Pancreas (tissue), 10 donors: ENCODE measurements at places on chromosomes 5 and 9. TPM values are rescaled to one million over a fixed set of nuclear protein-coding genes. Genes with fewer than 3 reads are reported as not detected.

Gene IL33
- total RNA-seq, result 2.2 TPM

DNA sequence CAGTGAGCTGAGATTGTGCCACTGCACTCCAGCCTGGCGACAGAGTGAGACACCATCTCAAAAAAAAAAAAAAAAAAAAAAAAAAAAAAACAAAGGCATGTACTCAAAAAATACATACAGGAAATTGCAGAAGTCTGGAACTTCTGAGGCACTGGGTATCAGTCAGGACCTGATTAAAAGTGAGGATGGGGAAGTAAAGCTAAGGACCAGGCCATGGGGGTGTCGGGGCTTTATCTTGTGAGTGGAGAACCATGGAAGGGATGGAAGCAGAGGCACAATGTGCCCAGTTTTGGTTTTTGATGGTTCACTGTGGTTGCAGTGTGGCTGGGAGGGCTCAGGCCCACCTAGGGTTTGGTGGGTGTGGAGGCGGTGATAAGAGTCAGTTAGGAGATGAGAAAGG is 212.7 kb upstream of the PIK3R1 start:
- DNase-seq, result no peak

Gene CER1
- total RNA-seq, result not detected

Gene ACOT12
- 0.06 TPM for total RNA-seq

DNA sequence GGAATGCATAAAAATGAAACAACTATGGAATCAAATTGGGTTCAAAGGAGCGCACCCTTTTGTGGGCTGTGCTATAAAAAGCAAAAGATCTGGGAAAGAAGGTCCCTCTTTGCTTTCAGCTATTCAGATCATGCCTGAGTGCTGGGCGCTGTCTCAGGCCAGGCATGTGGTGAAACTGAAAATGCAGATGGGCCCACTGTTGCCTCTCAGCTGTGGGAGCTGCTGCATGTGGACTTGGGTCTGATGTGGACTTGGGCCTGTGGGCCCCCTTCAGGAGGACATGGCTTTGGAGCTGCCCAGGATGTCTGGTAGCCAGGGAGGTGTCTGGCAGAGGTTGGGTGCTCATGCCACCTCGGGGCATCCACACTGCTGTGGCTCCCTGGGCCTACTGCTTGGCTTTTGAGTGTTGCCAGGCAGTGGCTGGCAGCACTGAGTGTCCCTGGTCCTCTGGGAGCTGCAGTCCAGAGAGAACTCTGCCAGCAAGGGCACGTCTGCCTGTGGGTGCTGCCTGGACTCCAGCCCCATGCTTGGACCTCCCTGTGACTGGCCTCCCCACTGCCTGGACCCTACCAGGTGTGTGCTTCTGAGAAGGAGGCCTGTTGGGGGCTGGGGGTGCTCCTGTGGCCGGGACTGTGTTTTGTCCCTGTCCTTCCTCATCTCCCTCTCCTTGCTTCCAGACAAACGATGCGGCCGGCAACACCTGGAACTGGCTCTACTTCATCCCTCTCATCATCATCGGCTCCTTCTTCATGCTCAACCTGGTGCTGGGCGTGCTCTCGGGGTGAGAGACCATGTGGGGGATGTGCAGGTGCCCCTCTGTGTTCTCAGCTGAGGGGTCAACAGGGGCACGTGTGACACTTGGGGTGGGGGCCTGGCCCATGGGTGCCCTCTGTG is 74.3 kb downstream of the CACNA1B start:
- no peak for DNase-seq

Gene FOXD4L4
- not detected for total RNA-seq

DNA sequence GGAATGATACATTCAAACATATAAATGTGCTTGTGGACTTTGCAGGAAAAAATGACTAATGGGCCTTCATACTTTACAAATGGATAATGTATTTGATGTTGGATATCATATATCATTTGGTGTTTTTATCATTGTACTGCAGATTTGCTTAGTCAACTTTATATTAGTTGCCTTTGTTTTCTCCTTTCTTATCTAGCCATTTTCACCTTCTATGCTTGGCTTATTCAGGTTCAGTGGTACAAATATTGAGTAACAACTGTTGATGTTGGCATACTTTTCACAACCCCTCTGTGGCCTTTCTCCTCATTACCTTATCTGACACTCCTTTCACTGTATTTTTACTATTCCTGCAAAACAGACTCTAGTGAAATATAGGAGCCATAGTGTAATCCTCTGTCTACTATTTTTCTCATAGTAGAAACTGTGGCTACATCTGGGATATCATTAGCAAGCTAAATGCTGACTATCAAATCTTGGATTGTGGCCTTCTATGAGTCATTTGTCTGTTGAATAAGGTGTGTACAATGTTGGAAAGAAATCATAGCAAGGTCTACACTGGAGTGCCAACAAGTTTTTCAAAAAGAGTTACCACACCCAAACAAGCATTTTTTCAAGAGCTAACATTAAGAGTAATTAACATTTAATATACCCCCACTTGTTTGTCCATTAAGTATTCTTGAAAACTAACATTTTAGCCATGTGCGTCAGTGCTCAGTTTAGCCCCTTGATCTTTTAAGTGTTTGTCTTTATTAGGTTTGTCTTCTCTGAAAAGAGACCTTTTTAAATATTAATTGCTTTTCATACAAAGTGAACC is 330.1 kb downstream of the ADGRV1 start:
- no peak for DNase-seq

DNA sequence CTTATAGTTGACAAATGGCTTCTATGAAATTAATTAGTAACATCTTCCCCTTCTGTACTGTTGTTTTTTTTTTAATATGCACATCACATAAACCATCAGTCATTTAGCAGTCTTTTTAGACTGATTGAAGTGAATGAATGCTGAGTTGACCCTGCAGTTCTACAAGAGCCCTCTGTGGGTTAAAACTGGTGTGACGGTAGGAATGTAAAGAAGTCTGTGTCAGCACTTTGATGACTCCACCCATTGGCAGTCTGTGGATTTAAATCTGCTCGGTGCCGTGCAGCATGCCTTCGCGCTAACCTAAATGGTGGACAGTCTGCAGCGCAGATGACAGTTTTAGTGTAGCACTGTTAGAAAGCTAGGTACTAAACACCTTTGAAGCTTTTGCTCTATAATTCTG is 3.1 kb downstream of the GTF3C4 start:
- DNase-seq, result no peak

DNA sequence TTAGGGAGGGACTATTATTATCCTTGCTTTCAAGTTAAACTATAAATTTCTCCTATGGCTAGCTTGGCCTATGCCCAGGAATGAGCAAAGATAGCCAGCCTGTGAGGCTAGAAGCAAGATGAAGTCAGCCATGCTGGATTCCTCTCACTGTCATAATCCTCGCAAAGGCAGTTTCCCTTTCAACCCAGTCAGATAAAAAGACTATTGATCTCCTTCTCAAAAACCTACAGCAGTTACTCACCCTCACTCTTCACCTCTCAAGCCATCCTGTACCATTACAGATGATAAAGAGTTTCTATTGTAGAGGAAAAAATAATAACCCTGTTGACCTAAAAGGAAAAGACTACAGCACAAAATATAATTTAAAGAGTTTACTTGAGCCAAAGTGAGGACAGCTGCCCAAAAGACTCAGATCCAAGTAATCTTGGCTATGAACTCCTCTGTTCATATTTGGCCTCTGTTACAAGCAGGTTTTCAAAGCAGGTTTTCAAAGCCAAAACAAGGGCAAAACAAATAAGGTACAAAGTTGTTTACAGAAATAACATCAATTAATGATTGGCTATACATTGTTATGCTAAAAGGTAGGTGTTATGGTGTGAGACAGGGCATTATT is 41.7 kb downstream of the KCNV2 start:
- no peak for DNase-seq

Gene RFX3
- 5.9 TPM for total RNA-seq

Gene FIBCD1
- total RNA-seq, result not detected

DNA sequence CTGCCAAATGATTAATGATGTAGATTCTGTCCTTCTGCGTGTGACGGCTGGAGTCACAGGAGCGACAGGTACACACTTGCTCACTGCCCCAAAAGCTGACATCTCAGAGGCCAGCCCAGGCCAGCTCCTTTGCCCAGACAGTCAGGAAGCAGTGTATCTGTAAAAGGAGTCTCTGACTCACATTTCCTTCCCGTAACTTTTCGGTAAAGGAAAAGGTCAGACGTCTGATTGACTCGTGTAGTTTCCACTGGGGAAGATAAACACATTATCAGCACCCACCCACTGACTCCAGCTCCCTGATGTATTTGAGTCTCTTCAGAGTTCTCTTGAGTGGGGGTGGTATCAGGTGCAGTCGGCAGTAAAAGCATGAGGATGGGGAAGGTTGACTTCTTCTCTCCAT is 64.4 kb upstream of the WWC1 start:
- DNase-seq, result no peak

GRCh38 chr5:45622365-45622764 is 73.8 kb downstream of the HCN1 start:
- DNase-seq, result no peak

Gene TXNDC8
- not detected for total RNA-seq

DNA sequence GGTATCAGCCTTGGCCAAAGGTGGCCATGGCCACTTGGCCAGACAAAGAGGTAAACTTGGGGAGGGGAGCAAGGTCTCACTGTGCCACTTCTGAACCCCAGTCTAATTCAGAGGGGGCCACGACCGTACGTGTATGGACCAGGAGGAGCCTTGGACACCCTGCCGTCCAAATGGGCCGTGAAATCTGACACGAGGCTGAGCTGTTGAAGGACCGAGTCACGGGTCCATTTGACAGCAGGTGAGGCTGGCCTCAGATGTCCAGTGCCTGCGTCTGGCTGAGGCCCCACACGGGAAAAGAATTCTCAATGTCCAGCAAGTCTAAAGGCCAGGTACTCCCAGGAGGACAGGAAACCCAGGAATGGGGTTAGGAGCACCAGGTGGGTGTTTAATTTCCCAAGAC is 17.7 kb downstream of the CMBL start:
- no peak for DNase-seq

DNA sequence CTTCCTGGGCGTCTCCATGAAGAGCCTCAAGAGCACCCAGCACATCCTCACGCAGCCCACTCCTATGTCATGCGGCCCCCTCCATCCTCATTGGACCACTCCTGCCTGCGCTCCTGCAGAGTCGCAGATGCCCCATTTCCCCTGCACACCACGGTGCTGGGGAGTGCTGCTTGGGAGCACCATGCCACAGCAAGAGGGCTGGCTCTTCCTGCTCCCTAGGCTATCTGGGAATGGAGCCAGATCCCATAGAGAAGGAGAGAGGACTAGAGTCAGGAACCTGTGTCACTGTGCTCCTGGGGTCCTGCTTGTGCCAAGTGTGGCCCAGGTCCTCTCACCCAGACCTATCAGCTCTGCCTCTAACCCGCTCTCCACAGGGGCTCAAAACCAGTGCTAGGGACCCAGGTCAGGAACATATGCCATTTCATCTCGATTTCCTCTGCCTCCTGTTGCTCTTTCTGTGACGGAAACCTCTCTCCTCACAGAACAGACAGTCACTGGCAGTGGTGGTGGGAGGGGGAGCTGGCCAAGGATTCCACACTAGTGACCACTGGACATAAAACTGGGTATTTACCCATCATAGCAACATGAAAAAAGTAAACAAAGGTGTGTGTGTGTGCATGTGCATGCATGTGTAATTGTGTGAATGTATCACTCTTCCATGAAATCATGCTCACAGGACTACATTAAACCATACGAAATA is 178.4 kb downstream of the TTLL11 start:
- no peak for DNase-seq

Gene C9orf153
- 0.13 TPM for total RNA-seq

Gene TMC1
- not detected for total RNA-seq

Gene LRRC19
- 0.28 TPM for total RNA-seq

- DNase-seq, result no peak
Observed at GRCh38 chr5:161312882-161313281, 233.6 kb downstream of the GABRB2 start.

GRCh38 chr5:110623874-110624273 is 102.6 kb downstream of the TMEM232 start:
- no peak for DNase-seq

GRCh38 chr5:116303340-116303739 is 218.5 kb downstream of the COMMD10 start:
- no peak for DNase-seq

DNA sequence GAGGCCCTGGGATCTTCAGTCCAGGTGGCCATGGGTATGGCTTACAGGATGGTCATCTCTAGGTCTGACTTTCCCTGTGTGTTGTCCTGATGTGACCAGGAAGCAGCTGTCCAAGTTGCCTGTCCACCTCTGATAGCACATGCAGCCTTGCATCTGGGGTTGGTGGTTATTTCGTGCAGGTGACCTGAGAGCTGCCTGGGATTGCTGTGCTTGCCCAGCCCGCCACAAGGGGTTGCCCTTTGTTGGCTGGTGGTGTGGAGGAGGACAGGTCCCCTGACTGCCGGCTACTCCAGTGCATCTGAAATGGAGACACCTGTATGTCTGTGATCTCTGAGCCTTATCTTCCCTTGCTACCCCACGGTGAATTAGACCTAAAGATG is 212.6 kb downstream of the ARHGAP26 start:
- DNase-seq, result no peak

- DNase-seq, result no peak
Observed at GRCh38 chr9:107046692-107047091, 183.7 kb downstream of the ZNF462 start.

DNA sequence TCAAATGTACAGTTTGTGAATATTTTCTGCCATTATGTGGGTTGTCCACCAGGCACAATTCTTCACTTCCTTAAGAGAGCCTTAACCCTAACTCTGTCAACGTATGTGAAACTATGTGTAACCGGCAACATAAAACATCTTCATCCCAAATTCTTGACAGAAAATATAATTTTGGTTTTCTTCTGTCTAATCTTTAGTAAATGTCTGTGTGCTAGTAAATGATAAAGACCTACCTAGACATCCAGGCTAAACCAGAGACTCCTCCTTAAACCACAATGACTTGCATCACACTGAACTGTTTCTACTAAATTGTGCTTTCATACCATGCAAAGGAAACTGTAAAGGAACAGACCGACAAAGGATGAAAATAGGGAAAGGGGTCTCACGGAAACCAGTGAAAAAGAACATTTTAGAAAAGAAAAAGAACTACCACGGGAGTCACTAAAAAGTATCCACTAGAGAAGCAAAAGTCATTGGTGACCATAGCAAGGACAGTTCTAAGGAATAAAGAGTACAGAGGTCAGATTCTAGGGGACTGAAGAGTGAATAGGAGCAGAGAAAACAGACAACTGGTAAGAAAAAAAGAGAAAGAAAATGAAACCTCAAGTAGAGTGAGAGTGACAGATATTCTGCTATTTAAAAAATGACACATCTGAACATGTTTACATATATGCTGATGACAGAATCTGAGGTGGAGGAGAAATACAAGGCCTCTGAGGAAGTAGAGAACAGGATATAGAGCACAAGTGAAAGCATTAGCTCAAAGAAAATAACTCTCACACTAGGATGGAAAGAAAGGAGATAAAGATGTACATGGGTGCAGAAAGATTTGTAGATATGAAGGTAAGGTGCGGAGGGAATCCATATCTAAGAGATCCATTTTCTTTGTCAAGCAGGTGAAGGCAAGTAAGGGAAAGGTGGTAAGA is 49.4 kb downstream of the FNIP1 start:
- DNase-seq, result no peak

DNA sequence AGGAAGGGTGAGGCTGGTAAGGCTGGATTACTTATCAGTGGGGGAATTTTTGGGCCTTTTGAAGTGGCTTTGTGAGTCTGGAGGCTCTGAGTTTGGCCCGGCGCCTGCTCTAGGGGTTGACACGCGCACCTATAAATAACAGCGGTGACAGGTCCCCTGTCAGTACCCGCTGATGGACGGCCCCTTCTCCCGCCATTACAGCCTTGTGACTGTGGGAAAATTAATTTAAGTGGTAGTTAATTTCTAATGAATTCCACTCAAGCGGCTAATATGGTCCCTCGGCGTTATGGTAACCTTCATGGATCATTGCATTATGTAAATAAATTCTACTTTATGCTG is 16.5 kb downstream of the MRPL36 start:
- DNase-seq, result no peak
